NCI-H2227 treated with DMSO at 0.1 percent for 48 hours (cell line): ENCODE measurements at places on chromosomes 6 and 20.
A peak's percentile ranks its signal among the peaks of the same experiment; 100 is the strongest.

- no peak for DNase-seq
Measured at GRCh38 chr20:37821696-37822095, 81.2 kb upstream of the VSTM2L start.

DNA sequence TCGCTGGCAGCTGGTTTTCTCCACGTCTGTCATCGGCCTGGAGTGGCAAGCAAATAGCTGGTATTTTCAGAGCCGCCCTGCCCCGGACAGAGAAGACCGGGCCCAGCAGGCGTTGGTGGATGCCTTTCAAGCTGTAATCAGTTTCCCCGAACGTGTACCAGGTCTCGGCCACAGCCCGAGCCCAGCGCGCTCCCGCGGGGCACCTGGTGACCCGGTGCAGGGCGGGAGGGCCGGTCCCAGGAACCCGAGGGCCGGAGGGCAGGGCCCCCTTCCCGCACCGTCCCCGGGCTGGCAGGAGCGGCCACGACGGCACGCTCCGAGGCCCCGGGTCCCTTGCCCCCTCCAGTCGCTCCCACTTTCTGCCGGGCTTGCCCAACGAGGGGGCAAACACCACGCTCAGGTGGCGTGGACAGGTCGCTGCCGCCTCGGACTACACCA, 348 bp upstream of the PYGB start:
- DNase-seq, result no peak

DNA sequence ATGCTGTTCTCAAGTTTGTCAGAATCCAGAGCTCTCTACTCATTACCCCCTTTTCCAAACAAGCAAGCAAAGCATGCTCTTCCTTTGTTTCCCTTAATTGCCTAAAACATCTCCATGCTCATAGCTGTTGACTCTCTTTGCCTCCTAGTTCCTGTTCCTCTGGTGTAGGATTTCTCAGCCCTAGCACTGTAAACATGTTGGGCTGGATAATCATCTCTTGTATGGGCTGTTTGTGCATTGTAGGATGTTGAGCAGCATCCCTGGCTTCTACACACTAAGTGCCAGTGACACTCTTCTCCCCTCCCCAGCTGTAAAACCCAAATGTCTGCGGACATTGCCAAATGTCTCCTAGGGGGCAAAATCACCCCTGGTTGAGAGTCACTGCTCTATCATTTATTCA, 14.0 kb downstream of the PPARD start:
- no peak for DNase-seq

GRCh38 chr6:8570256-8570920, 135.0 kb upstream of the SLC35B3 start:
- no peak for DNase-seq

- DNase-seq, result no peak
Measured at GRCh38 chr6:26116267-26116666, 29.0 kb downstream of the HFE start.

GRCh38 chr6:42045538-42046460, 4.5 kb upstream of the TAF8 start:
- DNase-seq, result no peak

DNA sequence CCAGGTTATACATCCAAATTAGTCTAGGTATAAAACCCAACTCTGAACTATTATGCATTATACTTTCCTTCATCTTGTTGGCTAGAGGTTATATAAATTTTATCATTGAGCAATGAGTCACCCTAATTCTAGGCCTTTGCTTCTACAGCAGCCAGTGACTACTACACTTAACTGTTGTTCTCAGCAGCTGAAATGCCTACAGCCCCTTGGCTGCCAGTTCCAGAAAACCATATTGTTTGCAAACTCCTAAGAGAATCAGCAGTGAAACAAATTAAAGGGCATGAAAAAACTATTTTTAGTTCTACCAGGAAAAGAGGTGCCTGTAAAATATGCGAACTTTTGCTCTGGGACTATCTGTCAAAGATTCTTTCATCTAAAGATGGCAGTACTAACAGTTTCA, 292.8 kb downstream of the FRK start:
- DNase-seq, result no peak

- DNase-seq, result peak; percentile 51
Measured at GRCh38 chr6:126054258-126054702, 67.9 kb downstream of the TRMT11 start.
